OCI-LY7 (cell line): ENCODE measurements at places on chromosomes 11 and 22.

- no peak for DNase-seq
These were observed 21.3 kb downstream of the SGSM1 start for GRCh38 chr22:24827296-24827695.

DNA sequence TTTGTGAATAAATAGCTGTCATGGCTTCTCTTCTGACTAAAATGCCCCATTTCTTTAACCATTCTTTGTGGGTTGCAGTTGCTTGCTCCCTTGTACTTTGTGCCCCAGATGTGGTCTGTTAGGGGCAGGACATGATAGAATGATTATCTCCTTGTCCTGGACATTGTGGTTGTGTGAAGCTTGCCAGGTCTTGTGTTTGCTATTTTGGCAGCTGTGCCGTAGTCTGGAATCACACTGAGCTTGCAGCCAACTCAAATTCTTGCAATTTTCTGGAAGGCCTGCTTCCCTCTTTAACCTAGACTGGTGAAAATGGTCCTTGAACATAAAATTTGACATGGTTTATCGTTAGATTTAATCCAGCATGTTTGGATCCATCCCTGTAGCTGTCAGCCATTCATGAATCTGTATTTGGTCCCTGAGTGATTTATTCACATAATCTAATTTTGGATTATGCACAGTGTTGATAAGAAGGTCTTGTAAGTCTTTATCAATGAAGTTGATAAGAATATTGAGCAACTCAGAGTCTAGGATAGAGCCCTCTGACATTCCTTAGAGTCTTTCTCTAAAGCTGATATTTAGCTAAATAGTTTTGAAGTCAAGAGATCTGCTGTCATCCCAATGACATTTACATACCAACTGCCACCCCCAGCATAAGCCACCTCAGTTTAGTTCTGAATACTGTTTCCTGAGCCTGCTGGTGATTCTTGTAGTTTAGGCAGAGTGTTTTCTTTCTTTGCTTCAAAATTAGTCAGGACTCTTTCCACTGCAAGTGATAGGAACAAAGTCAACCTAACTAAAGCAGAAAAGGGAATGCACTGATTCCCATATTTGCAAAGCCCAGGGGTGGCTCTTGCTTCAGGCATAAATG is 9.8 kb downstream of the SPON1 start:
- DNase-seq: no peak

- no peak for DNase-seq
These were observed 12.1 kb downstream of the HPS4 start for GRCh38 chr22:26471522-26471921.

DNA sequence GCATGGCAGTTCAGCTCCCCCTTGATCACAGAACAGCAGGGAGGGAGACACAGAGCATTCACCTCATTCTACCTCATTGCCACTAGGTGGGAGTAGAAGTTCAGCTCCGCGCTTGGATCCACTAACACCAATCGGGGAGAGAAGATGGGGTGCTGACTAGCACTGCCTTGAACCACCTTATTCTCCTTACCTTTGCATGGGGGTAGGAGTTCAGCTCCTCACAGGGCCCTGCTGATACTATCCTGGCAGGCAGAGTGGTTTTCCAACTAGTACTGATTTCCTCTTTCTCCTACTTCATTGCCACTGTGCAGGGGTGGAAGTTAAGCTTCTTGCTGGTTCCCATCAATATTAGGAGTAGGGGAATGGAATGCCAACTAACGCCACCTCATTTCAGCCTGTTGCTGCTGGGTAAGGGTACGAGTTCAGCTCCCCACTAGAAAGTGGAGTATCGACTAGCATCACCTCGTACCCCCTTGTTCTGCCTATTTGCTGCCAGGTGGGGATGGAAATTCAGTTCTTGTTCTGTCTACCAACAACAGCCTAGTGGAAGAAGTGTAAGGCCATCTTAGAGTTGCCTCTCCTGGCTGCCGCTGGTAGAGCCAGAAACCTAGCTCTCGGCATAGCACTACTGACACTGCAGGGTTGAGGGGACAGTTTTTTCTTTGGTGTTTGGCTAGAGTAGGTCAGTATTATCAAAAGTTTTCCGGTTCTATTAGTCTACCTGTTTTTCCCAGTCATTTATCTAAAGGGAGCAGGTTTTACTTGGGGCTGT is 550.9 kb upstream of the CCDC90B start:
- DNase-seq: peak; percentile 41

- DNase-seq: no peak
These were observed 16.9 kb downstream of the DUSP8 start for GRCh38 chr11:1554981-1555712.

DNA sequence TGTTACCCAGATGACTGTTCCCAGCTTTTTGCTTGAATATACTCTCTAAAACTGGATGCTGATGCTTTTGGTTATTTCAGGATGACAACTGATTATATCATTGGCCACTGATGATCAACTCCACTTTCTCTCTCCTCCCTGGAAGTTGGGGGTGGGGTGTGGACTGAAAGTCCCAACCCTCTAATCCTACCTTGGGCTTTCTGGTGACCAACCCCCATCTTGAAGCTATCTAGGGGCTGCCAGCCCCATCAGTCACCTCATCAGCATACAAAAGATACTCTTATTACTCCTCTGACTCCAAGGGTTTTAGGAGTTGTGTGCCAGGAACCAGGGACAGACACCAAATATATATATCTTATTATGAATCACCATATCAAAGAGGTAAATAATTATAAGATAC is 69.3 kb downstream of the SLC25A17 start:
- DNase-seq: no peak

GRCh38 chr22:37266581-37267134 is 15.7 kb upstream of the CYTH4 start:
- no peak for DNase-seq

DNA sequence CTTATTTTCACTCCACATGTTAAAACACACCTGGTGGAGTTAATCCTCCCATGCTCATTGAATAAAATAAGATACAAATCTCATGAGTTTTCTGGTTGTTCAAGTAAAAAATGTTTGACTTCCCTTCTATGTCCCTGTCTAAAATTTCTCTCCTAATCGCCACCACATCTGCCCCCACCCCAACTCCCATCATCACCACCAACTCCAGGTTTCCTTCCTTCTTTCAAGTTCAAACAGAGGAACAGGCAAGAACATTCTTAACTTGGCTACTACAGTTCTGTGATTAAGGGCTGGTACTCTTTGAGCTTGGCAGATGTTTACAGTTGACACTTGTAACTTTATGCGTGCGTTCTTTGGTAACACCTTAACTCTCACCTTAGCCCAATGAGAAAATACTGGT is 9.1 kb upstream of the PSMA1 start:
- DNase-seq: no peak

DNA sequence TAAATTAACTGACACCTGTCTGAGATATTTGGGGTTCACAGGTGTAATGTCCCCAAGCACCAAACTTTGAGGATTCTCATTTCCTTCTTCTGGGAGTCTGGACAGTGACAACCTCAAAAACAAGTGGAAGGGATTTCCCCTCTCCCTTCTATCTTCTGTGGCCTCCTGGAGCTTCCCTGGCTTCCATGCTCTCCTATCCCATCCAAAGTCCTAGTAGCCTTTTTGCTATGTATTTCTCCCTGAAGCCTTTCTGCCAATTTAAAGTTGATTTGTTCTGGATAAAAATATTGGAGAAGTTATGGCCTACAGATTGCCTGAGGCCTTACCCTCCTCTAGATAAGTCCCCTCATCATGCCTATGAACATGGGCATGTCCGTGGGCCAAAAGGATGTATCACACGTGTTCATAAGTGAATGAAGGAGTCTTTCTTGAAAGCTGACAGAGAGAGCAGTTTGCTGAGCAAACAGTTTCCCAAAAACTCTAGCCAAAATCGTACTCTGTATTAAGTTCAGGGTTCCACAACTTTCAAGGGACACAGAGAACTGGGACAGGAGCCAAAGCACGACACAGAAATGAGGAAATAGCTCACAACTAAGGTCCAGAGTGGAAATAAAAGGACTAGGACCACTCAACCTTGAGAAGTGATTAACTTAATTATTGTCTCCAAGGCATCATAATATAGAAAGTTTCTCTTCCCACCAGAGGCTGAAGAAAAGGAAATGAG is 6.7 kb downstream of the HEPACAM start:
- DNase-seq: no peak

DNA sequence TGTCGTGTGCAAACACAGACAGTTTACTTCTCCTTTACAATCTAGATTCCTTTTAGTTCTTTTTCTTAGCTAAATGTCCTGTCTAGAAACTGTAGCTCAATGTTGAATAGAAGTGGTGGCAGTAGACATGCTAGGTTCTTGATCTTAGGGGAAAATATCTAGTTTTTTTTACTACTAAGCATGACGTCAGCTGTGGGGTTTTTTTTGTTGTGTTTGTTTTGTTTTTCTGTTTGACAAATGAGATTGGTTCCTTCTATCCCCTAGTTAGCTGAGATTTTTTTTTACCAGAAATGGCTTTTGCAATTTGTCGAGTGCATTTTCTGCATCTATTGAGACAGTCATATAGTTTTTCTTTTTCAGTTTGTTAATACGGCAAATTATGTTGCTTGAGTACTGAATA is 2.3 kb upstream of the OR10G7 start:
- no peak for DNase-seq

GRCh38 chr11:33899400-33900037 is 7.6 kb upstream of the LMO2 start:
- no peak for DNase-seq

- no peak for DNase-seq
These were observed 435.1 kb upstream of the CCDC90B start for GRCh38 chr11:83721263-83721662.

- no peak for DNase-seq
These were observed 123.3 kb downstream of the PAX6 start for GRCh38 chr11:31687861-31688260.

DNA sequence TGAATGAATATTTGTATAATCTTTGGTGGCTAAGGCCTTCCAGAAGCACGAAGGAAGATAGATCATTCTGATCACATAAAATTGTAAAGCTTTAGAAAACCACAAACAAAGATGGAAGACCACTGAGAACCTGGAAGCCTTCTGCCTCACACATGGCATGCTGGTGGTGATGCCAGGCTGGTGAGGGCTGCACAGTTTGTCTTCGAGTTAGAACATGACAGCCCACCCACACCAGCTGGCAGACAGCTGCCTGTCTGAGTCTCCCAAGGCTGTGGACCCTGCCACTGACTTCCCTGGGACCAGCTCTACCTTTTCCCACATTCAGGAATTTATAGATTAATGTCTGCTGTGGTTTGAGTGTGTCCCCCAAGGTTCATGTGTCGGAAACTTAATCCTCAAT is 48.8 kb upstream of the B3GAT1 start:
- no peak for DNase-seq

DNA sequence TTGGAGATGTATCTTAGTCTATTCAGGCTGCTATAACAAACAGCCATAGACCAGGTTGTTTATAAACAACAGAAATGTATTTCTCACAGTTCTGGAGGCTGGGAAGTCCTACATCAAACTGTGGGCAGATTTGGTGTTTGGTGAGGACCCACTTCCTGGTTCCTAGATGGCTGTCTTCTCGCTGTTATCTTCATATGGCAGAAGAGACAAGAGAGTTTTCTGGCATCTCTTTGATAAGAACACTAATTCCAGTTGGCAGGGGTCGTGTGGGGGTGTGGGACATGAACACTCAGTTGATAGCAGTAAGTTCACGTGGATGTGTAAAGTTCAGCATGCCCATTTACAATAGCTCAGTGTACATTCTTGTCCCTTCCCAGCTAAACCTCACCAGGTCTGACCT is 41.3 kb upstream of the HMGXB4 start:
- DNase-seq: no peak

GRCh38 chr22:33542722-33543121 is 377.6 kb downstream of the LARGE1 start:
- DNase-seq: no peak

DNA sequence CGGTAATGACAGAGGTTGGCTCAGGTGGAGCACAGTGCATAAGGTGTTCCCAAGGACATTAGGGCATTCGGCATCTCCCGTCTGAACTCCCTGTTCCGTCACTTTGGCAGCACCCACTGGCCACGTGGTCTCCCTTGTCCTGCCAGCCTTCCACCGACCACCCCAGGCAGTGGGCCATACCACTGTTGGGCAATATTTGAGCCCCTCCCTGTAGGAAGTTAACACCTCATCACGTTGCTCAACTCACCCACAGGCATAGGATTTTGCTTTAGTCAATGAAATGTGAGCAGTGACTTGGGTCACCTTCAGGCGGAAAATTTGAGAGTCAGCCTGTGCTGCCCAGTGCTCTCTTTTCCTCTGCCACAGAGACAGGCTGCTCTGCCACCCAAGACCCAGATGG is 44.0 kb downstream of the SERPINH1 start:
- DNase-seq: no peak
